ENCODE measurements at places on chromosomes 3 and 15.

GRCh38 chr15:34374816-34375215, 7.8 kb upstream of the LPCAT4 start:
- DNase-seq: no peak

GRCh38 chr3:45043728-45044299, 17.7 kb downstream of the CLEC3B start:
- DNase-seq: no peak

GRCh38 chr3:5466717-5467116, 279.2 kb downstream of the EDEM1 start:
- DNase-seq: no peak

- DNase-seq: no peak
Measured at GRCh38 chr3:175255698-175256097, 396.6 kb downstream of the NAALADL2 start.

GRCh38 chr15:49875392-49875791, 243.6 kb downstream of the ATP8B4 start:
- no peak for DNase-seq

DNA sequence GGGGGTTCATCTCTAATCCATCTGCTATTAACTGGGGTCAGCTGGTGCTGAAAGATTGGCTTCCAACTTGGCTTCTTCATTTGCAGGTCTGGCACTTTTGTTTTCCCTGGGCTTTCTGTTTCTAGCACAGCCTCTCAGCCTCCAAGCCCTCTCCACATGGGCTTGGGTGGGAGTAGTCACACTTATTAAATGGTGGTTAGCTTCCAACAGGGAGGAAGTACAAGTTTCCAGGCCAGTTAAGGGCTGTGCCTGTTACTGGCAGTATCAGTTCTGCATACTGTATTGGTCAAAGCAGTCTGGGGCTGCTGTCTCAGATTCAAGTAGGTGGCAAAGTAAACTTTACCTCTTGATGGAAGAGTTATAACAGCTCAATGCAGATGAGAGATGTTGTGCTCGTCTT, 627.1 kb upstream of the CCDC54 start:
- no peak for DNase-seq

DNA sequence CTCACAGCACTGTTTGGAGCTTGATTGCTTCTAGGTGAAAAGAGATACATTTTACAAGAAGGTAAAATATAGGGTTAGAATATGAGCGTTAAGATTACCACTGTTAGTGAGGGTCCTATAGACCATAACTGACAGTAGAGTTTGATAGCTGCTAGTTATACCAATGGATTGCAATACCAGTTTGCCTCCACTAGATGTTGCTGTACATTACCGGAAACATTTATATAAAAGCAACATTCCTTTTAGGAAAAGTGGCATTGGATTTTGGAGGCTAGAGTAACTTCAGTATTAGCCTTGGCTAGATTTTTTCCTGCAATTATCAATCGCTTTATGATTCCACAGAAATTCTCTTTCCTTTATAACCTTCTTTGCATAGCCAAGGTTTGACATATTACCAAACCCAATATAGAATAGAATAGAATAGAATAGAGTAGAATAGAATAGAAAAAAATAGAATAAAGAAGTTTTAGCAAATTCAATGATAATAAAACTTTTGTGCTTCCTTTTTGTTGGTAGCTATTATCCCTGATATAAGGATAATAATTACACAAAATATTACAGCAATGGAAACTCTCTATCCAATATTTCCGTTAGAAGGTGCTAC, 1093.6 kb upstream of the ALCAM start:
- DNase-seq: no peak

GRCh38 chr3:99817047-99817436, 620 bp upstream of the CMSS1 start:
- peak; percentile 53 for DNase-seq

DNA sequence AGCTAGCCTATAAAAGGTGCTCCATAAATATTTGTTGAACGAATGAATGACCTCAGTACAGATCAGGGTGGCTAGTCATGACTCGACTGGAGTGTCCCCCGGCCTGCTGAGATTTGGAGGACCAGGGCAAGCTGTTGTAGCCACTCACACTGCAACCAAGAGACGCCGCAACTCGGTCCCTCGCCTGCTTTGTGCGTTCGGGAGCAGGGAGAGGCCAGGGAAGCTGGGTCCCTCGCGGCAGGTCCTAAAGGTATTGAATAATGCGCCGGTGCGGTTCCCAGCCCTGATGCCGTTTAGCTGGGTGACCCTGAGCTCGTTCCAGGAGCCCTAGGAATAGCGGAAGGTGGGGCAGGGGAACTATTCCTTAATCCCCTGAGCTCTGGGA, 1.8 kb downstream of the IGDCC4 start:
- no peak for DNase-seq

Measured in stimulated activated effector memory CD8-positive, alpha-beta T cell treated with anti-CD3 and anti-CD28 coated beads, Interleukin-12 subunit alpha, Interleukin-12 subunit beta, amount 100 ng/mL, for 72 hours (primary cell).